ENCODE measurements at places on chromosomes 12 and 14.

- no peak for DNase-seq
These were observed 1.4 kb downstream of the CALCOCO1 start for GRCh38 chr12:53725824-53726223.

GRCh38 chr12:14953752-14954151, 7.6 kb downstream of the ARHGDIB start:
- DNase-seq = no peak

- DNase-seq = no peak
These were observed 21.7 kb downstream of the AICDA start for GRCh38 chr12:8590842-8591545.

DNA sequence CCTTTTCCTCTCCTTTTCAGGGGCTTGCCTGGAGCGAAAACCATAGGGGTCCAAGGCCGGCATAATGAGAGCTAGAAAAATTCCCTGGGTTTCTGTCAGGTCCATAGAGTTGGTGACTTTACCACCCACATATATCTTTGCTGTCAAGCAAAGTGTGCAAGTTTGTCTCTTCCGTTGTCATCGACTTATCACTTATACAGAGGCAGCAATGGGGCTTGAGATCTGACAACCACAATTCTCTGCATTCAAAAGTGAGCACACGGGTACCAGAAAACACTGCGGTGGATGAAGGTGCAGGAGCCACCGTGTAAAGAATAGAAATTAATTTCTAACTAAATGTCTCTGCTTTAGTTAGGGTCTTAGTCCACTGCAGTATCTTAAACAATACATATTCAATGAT, 162.3 kb downstream of the DAD1 start:
- no peak for DNase-seq

DNA sequence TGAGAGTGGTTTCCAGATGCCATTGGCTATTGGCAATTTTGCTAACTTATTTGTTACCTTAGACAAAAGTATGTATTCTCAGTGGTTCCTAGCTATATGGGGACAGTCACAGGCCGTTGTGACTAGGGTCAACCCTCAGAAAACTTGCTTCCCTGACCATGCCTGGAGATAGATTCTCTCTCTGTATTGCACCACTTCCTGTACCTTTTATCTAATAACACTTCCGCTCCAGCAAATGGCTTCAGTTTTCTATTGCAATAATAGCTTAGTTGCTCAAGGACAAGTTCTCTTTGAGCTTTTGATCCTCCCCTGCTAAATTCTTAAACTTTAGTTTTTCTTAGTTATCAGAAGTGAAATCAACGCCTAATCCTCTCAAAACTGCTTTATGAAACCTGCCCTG, 338.0 kb downstream of the RMST start:
- no peak for DNase-seq

GRCh38 chr14:104935026-104935650, 10.5 kb downstream of the PLD4 start:
- DNase-seq = no peak

DNA sequence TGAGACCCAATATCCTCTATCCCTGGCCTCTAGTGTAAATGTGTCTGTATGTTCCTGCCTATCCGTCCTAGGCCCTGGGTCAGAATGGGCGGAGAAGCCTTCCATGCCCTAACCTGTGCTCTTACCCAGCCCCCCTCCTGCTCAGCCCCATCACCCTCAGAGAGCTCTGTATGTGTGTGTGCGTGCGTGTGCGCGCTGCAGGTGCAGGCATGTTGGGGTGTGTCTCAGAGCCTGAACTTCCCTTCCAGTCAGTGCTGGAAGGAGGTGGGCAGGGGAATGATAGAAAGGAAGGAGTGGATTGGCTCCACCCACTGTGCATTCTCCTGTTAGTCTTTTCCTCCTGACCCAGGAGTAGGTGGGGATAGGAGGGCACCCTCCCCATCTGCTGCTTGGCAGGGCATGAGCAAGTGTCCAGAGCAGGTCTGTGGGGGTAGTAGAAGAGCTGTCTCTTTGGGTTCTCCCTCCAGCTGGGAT, 7.2 kb downstream of the NAB2 start:
- DNase-seq = no peak

DNA sequence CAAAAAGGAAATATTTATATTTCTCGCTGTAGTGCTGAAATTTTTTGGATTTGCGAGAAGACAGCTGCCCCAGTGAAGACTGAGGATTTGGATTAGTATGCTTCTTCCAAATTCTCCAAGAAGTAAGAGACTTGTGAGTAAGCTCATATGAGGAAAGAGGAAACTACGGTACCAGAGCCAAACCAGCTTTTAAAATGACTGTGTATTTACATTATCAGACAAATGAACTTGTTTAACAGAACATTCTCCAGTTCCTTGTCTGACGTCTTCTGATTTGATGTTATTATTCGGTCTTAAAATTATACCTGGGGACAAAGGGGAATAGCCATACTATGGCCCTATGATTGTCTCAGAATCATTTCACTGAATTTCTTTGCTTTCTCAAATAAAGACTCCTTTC, 8.0 kb downstream of the CLEC12B start:
- DNase-seq = no peak

- DNase-seq = no peak
These were observed 3.5 kb downstream of the TTC6 start for GRCh38 chr14:37598747-37599506.

- DNase-seq = no peak
These were observed 35.5 kb downstream of the CIT start for GRCh38 chr12:119841433-119842210.

DNA sequence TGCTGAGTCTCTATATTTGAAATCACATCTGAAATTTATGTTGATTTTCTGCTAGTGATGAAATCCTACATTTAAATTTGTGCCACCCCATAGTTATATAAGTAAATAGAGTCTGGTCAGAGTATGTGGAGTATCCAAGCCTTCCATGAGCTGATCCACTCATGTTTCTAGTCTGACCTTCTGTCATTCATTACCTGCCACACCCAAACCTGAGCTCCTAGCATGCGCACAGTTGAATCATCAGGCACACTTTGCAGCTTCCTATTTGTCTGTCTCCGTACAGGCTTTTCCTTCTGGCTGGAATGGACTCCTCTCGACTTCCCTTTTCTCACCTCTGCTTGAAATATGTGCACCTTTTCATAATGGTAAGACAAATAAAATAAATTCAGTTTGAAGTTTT, 45.3 kb upstream of the LRIG3 start:
- DNase-seq = no peak

GRCh38 chr12:91561301-91561957, 378.8 kb upstream of the DCN start:
- no peak for DNase-seq

GRCh38 chr14:58912799-58913432, 275.2 kb downstream of the DACT1 start:
- DNase-seq = no peak

DNA sequence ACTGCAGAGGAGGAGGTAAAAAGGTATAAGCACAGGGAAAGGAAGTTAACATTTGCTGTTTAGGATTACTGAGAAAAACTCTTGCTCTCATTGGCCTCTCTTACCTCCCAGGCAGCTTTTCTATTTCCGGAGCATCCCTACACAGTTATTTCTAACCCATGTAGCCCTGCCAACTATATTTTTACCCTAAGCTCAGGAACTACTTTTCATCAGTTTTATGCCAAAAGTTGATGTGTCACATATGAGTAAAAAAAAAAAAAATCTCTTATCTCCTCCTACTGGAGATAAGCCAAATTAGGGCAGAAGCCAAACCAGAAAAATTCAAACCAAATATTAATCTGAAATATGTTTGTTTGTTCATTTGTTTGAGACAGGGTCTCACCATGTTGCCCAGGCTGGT, 34.4 kb upstream of the PSMA6 start:
- no peak for DNase-seq

DNA sequence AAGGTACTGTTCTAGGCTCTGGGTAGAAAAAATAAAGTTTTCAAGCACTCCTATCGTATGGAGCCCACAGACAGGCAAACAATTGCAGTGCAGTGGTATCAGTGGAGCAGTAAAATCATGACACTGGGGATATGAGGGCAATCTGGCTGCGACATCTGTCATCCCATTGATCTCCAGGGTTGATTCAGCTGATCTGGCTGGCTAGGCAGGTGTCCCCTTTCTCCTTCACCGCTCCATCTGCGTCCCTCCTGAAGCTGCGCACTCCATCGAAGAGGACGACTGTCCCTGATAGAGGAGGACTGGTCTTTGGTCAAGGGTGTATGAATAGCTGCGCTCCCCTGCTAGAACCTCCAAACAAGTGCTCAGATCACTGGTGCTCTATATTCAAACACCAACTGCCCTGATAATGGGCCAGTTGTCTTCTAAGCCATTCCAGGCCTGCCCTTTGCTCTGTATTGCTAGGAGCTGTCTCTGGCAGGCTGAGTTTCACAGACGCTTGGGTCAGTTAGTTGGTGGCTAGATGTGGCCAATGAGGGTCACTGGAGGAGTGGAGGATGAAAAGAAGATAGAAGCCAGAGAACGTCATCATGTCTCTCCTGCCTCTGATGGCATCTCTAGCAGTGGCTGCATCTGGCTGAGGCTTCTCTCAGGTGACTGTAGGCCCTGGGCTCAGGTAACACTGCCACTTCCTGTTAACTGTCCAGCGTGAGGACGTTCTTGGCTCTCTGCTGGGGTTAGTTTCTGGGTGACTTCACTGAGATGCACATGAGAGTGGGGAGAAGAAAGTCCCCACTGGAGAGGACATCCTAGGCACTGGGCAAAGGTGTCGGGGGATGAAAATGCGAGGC, 205.0 kb upstream of the FOXN3 start:
- no peak for DNase-seq

DNA sequence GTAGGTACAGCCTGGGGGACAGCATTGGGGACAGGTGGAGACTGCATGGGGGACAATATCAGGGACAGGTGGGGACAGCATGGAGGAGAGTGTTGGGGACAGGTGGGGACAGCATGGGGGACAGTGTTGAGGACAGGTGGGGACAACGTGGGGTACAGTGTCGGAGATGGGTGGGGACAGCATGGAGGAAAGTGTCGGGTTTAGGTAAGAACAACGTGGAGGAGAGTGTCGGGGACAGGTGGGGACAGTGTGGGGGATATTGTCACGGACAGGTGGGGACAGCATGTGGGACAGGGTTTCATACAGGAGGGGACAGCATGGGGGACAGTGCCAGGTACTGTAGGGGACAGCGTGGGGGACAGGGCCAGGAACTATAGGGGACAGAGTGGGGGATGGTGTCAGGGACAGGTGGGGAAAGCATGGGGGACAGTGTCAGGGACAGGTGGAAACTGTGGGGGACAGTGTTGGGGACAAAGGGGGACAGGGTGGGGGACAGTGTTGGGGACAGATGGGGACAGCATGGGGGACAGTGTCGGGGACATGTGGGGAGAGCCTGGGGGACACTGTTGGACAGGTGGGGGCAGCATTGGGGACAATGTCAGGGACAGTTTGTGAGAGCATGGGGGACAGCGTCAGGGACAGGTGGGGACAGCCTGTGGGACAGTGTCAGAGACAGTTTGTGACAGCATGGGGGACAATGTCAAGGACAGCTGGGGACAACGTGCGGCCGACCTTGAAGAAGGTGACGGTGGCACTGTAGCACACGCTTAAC, 213.1 kb downstream of the TMEM121 start:
- no peak for DNase-seq

GRCh38 chr12:105956662-105957457, 181.9 kb downstream of the NUAK1 start:
- DNase-seq = no peak

GRCh38 chr12:74770552-74770951, 232.9 kb downstream of the ATXN7L3B start:
- DNase-seq = no peak

DNA sequence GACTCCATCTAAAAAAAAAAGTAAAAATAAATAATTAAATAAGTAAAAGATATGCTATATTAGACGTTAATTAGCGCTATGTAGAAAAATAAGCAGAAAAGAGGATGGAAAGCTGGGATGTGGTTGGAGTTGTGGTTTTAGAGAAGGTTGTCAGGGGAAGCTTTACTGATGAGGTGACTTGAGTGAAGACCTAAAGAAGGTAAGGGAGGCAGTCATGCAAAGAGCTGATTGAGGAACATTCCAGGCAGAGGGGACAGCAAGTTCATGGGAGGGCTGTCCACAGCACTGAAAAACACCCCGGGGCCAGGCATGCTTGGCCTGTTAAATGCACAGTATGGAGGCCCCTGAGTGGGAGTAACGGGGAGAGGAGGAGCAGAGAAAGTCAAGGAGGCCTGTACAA, 15.7 kb downstream of the SMAGP start:
- DNase-seq = no peak

Data from activated CD4-positive, alpha-beta T cell treated with anti-CD3 and anti-CD28 coated beads for 1 hour (primary cell).